ENCODE measurements at places on chromosomes 5 and 9. TPM values are rescaled to one million over a fixed set of nuclear protein-coding genes. Genes with fewer than 3 reads are reported as not detected.

The SPINK6 gene
- 10.8 TPM for total RNA-seq

The CD72 gene
- 1.5 TPM for total RNA-seq

The CCNJL gene
- total RNA-seq: 17.0 TPM

The PCDHB10 gene
- total RNA-seq: 1.0 TPM

The MAST4 gene
- total RNA-seq: 54.0 TPM

The CDC20B gene
- total RNA-seq: not detected

The GAS1 gene
- total RNA-seq: 1.7 TPM

The SRD5A1 gene
- total RNA-seq: 25.4 TPM

The HAPLN1 gene
- under 0.01 TPM for total RNA-seq

The NDOR1 gene
- total RNA-seq: 6.8 TPM

The PDE8B gene
- total RNA-seq: not detected
